ENCODE measurements at places on chromosomes 5 and 9.

DNA sequence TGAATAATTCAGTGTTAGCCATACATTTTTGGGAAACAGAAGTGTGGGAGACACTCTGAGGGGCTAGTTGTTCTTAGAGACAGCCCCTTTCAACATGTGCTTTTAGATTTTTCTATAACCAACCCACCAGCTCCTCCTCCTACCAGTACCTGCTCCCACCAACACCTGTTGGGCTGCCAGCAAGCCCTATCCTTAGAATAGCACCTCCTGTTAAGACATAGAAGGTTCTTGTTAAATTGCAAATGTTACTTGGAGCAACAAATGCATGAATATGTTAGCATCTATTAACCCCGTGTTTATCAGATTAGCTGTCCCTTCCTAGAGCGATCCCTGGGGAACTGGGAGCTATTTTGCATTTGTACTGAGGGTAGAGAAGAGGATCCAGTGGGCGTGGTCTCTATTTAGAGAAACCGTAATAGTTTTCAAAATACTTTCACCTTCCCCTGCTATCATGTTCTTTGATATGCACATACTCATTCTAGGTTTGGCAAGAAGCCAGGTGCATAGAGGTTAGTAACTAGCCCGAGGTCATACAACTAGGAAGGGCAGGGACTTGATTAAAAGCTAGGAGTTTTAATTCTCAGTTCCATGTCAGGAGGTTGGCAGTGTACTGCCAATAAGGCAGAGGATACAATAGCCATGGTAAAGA is 334.4 kb downstream of the KCTD16 start:
- no peak for DNase-seq

DNA sequence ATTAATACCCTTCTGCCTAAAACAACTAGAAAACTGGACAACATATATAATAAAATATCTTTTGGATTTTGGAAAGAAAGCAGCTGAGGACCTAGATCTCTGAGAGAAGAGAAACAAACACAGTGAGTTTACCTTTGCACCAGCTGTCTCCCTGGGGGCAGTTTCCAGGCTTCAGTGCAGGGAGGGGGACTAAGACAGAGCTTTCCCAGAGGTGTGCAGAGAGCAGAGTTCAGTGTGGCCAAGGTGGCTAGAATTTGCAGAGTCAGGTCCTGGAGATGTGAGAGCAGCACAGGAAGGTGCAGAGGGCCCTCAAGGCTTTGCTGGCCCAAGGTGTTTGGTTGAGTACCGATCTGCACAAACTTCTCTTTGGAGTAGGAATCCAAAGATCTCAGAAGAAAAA is 26.3 kb upstream of the PTPDC1 start:
- no peak for DNase-seq

- no peak for DNase-seq
These were observed 55.2 kb upstream of the TUSC1 start for GRCh38 chr9:25733336-25733982.

- no peak for DNase-seq
These were observed 66.7 kb downstream of the PSD2 start for GRCh38 chr5:139862313-139862712.

- no peak for DNase-seq
These were observed 21.4 kb downstream of the CEP72 start for GRCh38 chr5:633501-633955.

- no peak for DNase-seq
These were observed 10.4 kb downstream of the CCL28 start for GRCh38 chr5:43401827-43402226.

DNA sequence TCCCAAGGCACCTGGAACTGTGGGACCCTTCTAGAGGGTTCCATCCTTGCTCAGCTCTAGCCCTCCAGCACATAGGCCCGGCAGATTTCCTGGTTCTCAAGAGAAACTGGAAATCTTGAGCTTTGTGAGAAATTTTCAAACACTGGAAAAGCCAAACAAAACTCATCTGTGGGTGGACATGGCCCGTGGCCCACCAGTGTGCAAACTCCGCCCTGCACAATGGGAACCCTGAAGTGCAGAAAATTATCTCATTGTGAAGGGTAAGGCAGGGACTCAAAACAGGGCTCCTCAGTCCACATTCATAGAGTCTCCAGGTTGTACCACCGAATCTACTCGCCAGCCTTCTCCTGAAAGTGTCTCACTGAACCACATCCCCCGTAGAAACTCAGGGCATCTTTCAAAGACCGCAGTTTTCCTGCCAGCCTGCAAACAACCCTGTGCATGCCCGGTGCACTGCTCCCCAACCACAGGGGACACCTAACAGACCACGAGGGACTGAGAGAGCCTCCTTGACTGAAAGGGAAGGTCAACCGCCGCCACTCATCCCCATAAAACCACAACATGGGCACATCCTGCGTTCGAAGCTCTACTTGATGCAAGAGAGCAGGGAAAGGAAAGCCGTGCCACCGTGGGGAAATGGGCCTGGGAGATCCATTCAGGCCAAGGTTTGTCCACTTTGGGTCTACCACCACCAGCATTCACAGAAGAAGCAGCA is 18.1 kb downstream of the ADAMTS2 start:
- no peak for DNase-seq

DNA sequence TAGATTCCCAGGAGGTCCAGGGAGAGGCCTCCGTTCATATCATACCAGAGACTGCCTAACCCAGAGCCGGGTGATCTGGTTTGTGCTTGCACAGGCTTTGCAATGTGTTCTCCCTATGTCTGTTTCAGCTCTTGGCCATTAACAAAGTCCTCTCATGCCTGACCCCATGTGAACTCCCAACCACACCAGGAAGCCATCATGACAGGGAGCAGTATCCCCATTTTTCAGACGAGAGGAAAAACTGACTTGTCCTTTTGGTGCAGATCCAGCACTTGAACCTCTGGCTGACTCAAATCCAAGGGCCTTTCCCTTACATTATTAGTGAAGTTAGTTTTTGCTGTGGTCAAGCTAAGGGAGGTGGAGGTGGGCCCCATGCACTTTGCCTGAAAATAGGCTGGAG is 58.4 kb downstream of the TEX10 start:
- no peak for DNase-seq

DNA sequence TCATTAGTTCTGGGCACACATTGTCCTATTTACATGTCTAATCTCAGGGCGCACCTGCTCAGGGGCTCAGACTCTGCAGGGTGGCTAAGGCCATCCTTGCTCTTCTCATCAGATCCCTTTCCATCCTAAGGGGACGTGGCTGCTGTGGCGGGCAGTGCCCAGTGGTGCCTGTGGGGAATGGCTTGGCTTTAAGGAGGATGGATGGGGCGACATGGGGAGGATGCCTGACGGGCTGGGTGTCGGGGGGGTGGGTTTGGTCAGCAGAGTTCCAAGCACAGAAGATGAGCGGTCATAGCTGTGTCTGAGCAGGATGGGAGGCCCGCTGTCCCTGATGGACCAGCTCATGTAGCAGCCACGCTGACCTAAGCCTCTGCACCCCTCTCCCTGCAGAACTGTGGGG is 40.9 kb upstream of the SUSD3 start:
- DNase-seq = no peak

- DNase-seq = no peak
These were observed 101.4 kb upstream of the POC5 start for GRCh38 chr5:75818661-75819060.

- no peak for DNase-seq
These were observed 61.5 kb downstream of the FXN start for GRCh38 chr9:69097064-69097463.

- DNase-seq = no peak
These were observed 125.2 kb downstream of the ZNF608 start for GRCh38 chr5:124621279-124621678.

GRCh38 chr9:124941679-124942561 is 1.0 kb upstream of the GOLGA1 start:
- DNase-seq = peak; percentile 7

DNA sequence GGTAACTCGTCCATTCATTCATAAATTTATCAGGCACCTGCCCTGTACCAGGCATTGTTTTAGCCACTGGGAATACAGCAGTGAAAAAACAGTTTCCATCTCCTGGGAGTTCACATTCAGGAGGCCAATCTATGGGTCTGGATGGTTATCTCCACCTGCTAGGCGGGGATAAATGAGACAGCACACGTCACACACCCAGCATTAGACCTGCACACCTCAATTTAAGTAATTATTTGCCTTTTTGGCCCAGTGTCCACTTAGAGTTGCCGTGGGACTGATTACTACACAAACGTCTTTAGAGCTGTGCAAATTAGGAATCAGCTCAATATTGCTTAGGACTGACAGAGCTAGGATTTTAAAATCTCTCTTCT is 46.1 kb downstream of the STK10 start:
- no peak for DNase-seq

GRCh38 chr5:17234374-17234773 is 16.9 kb downstream of the BASP1 start:
- DNase-seq = no peak

DNA sequence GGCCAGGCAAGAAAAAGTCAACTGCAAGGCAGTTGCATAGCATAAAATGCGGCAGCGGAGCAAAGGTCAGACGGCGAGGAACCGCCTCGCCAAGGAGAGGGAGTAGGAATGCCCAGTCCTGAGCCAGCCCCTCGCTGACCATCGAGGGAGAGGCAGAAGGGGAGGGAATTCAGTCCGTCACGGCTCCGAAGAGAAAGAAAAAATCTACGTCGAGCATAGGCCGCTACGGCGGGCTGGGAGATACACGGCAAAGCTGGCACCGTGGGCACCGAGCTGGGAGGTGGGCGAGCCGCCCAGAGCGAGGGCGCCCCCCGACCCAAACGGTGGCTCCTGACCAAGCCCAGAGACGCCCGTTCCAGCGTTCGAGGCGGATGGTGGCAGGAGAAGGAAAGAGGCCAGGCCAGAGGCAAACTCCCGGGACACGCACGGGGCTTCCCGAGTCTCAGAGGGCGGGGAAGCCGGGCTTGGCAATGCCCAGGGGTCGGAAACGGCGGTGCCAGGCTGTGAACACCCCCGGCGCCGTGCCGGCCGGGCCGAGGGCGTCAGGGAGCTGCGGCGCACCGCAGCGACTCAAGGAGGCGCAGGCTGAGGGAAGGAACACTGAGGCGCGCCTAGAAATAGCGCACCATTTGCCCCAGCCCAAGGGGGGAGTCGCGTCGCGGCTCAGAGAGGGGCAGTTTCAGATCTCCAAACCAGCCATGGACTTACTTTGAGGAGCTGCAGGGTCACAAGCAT is 518 bp downstream of the SPRY4 start:
- no peak for DNase-seq

DNA sequence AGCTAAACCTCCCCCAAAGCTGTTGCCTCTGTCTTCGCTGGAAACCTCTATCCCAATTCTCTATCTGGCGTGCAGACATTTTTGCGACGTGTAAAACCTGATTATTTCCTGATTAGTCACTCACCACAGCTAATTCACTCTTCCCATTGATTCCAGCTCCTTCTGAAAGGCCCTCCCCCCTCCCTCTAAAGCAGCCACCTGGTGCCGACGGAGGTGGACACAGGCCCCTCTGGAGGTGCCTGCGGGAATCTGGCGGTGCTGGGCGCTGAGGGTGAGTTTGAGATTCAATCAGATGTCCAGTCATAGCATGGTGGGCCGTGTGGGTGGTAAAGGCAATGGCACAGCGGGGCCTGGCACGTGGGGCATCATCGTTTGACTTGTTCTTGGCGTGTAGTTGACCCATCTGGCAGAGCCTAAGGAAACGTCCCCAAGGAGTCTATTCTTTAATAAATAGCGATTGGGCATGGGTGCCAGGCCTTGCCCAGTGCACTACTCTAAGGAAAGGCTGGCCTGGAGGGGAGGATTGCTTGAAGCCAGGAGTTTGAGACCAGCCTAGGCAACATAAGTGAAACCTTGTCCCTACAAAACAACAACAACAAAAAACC is 271.1 kb upstream of the MVB12B start:
- no peak for DNase-seq

DNA sequence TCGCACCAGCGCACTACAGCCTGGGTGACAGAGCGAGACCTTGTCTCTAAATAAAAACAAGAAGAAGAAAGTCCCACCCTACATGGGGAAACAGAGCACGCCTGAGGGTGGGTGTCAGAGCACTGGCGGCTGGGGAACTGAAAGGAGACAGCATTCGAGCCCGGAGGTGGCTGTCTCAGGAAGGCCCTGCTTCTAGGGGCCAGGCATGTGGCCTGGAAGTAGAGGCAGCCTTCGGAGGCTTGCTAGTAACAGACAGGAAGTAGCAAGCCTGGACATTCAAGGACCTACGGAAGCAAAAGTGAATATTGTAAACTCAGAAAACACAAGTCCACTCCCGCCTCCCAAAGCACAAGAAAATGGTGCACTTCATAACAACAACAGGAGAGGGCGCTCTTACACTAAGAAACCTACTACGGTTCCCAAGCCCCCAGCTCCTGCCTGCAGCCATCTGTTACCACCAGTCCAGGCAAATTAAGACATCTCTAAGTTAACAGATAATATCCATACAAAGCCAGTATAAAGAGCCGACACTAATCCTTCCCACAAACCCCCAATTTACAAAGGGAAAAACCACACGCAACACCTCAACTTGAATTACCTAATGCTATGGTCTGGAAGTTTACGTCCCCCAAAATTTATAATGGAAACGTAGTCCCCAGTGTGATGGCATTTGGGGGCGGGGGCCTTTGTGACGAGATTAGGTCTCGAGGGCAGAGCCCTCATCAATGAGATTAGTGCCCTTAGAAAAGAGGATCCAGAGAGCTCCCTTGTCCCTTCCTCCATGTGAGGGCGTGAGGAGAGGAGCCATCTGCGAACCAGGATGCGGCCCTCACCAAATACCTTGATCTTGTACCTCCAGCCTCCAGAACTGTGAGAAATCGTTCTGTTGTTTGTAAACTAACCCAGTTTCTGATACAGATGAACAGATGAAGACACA is 7.7 kb downstream of the RASGEF1C start:
- no peak for DNase-seq

DNA sequence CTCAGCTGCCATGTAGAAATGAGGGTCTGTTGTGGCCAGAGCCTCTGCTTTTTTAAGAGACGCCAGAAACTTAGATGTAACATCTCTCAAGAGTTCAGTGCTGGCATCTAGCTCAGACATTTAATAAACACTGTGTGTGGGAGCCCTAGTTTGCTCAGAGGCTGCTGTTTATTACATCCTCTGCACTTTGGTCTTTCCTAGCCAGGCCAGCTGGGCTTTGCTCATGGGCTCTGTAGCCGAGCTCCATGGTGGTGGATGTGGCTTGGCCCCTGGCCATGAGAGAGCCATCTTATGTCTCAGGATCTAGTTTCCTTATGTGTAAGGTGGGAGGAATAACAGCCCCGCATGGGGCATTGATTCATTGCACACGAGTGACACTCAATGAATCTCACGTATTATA is 30.0 kb downstream of the ARHGEF37 start:
- DNase-seq = no peak

DNA sequence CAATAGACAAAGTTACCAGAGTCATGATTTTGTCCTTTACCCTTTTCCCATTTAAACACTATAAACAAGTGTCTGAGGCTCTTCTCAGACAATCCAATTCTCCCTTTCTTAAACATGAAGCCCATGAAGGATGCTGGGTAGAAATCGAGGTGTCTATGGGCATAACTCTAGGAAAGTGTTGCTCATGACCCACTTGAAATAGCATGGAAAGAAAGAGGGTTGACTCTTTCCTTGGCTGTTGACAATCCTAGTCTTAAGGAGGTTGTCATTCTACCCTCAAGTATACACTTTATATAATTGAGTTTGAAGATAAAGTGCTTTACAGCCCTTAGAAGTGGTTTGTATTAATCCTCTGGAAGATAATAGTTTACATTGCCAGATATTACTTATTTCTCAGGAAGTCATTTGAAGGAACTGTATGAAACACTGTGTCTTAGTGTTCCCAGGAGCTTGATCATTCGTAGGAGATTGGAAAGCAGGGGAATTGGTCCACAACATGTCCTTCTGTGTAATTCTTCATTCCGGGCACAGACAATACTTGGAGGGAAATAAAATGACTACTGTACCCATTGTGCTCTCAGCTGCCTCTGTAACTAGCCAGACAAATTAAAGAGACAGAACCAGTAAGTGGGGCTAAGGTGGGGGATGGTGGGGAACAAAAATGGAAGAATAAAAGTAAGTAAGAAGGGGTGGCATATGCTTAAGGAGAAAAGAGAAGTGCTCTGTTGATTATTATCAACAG is 1078.3 kb upstream of the DMAC1 start:
- DNase-seq = no peak

Measured in GM18507 (cell line).